ENCODE measurements at places on chromosomes 6 and 20.

DNA sequence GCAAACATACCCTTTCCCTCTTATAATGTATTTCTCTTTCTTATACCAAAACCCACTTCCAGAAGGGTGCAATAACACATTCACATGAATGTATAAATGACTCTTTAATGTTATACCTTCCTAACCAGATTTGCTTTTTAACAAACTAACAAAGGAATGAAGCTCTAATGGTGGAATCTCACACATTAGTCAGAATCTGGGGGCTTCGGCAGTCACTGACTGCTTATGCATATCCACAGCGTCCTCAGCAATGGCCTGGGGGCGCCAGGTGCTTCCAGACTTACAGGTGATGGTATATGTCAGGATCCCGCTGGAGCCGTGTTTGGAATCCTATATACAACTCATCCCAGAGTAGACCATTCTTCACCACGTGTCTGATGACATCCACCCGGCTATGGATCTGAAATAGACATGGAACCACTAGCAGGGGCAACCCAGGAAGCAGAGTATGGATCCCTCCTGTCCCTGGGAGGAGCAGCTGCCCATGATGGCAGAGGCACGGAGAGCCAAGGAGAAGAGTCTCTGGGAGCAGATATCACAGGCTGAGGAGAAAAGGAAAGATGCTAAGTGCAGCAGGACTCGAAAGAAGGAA, 150.8 kb upstream of the RIPOR2 start:
- no peak for DNase-seq

GRCh38 chr6:18752278-18753068, 365.3 kb downstream of the RNF144B start:
- DNase-seq = no peak

- no peak for DNase-seq
Observed at GRCh38 chr20:40309731-40310130, 379.3 kb downstream of the MAFB start.

DNA sequence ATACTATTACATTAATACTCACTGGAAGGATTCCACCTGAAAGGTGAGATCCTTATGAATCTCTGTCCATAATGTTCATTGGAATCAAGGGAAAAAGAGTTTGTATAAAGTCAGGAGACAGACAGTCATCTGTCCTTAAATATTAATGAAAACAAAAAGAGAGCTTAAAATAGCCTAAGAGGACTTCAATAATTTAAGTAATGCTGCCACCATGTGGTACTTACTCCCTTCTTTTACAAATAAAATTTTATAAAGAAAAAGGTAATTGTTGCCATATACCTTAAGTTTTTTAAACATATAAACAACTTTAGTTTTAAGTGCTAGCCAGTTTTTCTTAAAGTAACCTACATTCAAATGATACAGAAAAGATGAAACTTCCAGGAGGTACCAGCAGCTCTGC, 5.1 kb downstream of the BLOC1S5 start:
- DNase-seq = no peak

DNA sequence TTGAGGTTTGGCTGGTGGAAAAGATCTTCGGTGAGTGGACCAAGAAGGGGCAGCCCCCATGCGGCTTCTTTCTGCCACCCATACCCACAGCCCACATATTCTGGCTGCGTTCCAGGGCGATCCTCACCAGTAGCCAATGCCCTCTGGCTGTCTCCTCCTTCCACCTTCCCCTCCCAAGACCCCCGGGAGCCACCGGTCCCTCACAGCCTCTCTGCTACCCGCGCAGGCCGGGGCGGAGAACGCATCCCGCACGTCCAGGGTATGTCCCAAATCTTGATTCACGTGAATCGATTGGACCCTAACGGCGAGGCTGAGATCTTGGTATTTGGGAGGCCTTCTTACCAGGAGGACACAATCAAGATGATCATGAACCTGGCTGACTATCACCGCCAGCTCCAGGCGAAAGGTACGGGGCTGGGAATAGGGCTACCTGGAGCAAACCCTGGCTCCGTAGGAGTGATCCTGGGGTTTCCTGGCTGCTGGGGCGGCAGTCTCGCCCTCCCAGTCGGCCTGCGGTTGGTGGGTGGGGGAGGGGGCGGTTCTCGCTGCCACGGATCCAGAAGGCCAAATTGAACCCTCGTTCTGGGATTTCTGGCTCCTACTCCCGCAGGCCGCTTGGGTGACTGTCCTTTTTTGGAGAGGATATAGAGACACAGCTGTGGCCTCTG, 545 bp downstream of the KHDC3L start:
- DNase-seq = no peak
